NCI-H460 (cell line): ENCODE measurements at places on chromosomes 6 and 20.

DNA sequence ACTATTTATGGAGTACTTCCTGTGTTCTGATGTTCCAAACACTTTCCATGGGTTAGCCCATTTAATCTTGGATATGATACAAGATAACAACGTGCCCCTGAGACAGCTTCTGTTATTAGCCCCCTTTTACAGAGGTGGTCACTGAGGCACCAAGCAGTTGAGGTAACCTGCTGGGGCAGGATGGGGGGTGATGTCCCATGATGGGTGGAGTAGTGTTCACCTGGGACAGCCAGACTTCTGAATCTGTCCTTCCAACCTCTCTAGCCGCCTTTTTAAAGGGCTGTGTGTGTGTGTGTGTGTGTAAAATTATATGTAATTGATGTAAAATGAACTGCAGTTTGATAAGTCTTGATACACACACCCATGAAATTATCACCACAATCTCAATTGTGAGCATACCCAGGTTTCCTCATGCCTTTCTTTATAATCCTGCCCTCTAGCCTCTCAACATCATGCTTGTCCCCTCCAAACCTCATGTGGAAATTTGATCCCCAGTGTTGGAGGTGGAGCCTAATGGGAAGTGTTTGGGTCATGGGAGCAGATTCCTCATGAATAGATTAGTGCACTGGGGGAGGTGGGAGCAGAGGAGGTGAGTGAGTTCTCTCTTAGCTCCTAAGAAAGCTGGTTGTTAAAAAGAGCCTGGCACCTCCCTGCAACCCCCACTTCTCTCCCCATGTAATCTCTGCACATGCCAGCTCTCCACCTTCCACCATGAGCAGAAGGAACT lies 39.2 kb downstream of the PLAGL2 start:
- no peak for DNase-seq

- DNase-seq, result no peak
These were observed 112.6 kb upstream of the TRAF3IP2 start for GRCh38 chr6:111718326-111718725.

GRCh38 chr6:106546691-106547414 lies 82.4 kb downstream of the RTN4IP1 start:
- DNase-seq, result peak; percentile 30

DNA sequence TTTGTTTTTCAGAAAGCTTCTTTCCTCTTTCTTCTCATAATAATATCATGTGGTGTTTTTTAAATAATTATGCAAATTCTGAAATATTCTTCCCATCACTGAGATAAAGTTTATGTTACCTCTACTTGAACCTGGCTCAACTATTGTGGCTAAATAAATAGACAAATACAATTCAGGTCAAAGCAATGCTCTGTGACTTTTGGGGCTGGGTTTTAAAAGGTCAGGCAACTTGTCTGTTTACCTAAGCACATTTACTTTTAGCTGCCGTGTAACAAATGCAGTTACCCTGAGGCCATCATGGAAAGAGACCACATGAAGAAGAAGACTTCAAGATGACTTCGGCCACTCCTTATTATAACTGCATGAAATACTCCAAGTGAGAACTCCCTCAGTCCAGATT lies 33.7 kb upstream of the MEI4 start:
- no peak for DNase-seq

DNA sequence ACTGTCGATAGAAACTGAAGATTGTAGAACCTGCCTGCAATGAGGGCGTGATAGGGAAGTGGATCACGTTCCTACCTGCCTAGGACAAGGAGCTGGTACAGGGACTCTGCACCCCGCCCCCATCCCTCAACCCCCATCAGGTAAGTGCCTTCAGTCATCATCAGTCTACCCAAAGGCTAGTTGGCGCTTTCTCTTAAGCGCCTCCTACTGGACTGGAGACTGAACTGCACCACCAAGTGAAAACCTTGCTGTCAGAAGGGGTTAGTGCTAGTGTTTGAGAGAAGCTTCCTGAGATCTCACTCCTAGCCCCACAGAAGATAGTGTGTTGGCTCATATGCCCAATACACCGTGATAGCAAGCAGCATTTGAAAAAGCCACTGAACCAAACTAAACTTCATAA lies 706.5 kb upstream of the MAN1A1 start:
- no peak for DNase-seq

GRCh38 chr6:79719248-79719960 lies 88.3 kb downstream of the SH3BGRL2 start:
- no peak for DNase-seq

- DNase-seq, result peak; percentile 19
These were observed 346.3 kb downstream of the BMP2 start for GRCh38 chr20:7113577-7114466.
